ENCODE measurements at places on chromosomes 6 and 20.

DNA sequence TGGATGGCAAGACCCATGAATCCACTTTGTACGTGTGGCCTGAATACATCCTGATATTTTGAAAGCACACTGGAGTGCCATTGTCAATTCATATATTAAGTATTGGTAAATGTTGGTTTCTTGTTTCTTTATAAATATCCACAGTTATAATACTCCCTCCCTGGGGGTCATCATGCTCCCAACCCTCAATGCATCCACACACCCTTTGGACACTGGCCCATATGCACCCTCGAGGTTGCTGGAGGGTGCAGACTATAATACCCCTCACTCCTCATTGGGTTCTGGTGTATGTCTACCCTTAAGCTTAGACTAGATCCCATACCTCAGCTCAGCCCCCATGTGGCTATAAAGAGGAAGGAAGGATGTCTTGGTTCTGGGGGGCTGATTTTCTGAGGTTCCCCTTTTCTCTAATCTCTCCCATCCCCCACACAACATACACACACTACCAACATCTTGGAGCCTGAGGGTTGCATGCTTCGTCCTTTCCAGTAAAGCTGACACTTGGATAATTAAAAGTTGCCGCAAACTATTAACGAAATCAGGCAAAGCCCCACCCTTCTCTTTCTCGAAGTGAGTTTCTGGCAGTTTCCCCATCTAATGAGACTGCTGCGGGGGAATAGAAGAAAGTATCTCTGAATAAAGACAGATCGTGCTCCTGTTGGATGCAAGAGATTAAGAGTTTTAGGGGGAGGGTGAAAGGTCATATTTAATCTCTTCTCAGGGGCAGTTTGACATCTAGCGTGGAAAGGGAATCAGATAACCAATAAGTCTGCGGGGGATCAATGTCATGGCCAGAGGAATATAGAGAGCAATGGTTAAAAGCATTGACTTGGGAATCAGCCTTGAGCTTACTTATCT, 7.4 kb downstream of the PIM1 start:
- DNase-seq: peak; percentile 97

- DNase-seq: peak; percentile 25
These were observed 75.8 kb upstream of the E2F3 start for GRCh38 chr6:20325641-20326421.

GRCh38 chr20:18907353-18907752, 93.8 kb downstream of the SCP2D1 start:
- DNase-seq: no peak

GRCh38 chr6:1297746-1298145, 14.2 kb upstream of the FOXQ1 start:
- DNase-seq: no peak

- no peak for DNase-seq
These were observed 17.8 kb upstream of the ALDH8A1 start for GRCh38 chr6:134967711-134968110.

DNA sequence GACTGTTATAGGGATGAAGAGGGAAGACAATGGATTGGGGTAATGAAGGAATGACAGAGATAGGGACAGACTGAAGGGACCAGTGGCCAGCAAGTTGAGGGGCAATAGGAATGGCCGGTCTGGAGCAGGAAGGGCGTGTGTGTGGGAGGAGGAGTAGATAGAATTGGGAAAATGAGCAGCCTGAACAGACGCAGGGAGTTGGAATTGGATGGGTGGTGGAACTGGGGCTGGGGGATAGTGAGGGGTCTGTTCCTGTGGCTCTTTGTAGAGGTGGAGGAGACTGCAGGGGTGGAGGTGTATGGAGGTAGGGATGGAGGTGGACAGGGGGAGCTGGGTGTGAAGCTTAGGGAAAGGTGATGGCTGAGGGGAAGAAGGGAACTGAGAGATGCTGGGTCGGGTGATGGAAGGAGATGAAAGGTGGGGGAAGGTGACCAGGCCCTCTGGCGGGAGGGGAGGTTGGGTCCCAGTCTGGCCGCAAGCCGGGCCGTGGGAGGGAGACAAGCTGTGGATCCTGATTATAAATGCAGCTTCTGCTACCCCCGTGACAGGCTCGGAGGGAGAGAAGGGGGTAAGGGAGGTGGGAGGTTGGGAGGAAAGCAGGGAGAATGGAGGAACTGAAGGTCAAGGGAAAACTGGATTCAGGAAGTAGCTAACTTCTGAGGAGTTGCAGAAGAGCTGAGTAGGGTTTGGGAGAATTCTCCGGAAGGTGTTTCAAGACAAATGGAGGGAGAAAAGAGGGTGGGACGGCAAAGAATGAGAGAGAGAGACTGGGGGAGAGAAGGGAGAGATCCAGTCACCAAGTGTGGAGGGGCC, 5.2 kb downstream of the SYNGAP1 start:
- DNase-seq: no peak

GRCh38 chr6:20334334-20334733, 67.3 kb upstream of the E2F3 start:
- no peak for DNase-seq

DNA sequence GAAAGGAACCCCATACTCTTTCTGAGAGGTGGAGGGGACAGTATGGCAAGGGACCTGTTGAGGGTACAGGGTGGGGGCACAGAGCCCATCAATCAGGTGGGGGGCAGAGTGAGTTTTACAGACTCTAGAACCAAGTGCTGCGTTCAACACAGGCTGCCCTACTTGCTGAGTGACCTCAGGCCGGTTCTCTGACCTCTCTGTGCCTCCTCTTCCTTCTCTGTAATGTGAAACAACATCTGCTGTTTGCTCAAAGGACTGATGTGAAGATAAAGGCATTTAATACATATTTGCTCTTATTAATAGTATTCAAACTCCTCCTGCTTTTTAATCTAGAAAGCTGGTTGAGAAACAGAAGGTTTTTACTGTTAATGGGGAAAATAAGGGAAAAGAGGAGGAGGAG, 25.9 kb upstream of the APMAP start:
- no peak for DNase-seq

- no peak for DNase-seq
These were observed 28.1 kb downstream of the SLC52A3 start for GRCh38 chr20:740162-740561.

DNA sequence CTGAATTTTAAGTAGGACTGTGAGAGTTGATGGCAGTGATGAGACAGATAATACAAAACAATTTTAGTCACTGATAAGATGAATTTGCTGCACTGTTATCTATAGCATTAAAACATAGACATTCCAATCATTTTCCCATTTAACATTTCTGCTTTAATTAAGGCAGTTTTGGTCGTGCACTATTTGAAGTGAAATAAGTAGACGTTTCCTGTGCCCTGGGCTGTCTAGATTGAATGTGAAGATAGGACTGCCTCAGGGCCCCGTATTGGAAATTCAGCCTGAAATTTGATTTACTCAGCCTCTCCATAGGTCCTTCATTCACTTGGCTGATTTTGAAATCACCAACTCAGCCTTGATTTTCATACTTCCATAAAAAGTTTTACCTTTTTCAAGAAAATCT, 48.3 kb downstream of the ARID1B start:
- DNase-seq: no peak

DNA sequence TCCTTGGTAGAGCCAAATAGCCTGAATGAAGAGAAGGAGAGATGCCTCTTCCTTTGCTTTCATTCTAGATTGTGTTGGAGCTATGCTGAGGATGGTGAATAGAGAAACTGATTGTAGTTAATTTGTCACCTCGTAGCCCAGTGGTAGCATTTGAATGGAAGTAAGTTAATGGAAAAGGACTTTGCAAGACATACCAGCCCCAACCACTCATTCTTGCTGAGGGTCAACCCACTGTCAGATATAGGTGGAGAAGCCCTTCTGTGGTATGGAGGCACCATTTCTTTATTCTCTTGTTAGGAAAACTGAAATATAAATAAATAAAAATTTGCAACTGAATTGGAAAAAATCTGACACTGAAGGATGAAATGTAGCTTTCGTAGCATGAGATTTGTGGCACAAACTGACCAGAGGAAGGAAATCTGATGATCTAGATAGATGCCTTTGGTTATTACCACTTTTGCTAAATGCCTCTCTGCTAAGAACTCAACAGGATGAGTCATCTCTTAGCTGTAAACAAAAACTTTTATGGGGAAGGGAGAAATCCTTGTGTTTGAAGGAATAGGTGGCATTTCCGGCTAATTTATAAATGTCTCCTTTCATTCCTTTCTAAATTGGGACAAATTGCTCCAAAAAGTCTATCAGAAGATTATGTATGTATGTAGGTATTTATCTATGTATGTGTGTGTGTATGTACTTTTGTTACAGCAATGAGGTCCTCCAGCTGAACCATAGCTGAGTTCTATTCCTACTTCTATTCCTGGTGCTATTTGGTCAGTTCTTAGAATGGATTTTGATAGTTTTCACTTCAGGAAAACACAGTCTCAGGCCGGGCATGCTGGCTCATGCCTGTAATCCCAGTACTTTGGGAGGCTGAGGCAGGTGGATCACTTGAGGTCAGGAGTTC, 76.5 kb upstream of the SUPT3H start:
- peak; percentile 40 for DNase-seq

- no peak for DNase-seq
These were observed 14.8 kb downstream of the ARMC12 start for GRCh38 chr6:35751594-35751993.

Data from KBM-7 (cell line).